ENCODE measurements at places on chromosomes 1 and 21. TPM values are rescaled to one million over a fixed set of nuclear protein-coding genes. Genes with fewer than 3 reads are reported as not detected.

The FNDC5 gene
- total RNA-seq = not detected

- no peaks in the 10 kb centered on the region for H3K36me3 ChIP-seq
- H3K27ac ChIP-seq = peak overlapping the region; percentile 68
- H3K4me3 ChIP-seq = no peak overlapping the region
- DNase-seq = peak; percentile 68
- peaks cover 43% of the 10 kb centered on the region for H3K4me1 ChIP-seq
- no peaks in the 10 kb centered on the region for H3K27me3 ChIP-seq
Measured at GRCh38 chr1:6347641-6348487, 45.7 kb downstream of the ACOT7 start.

GRCh38 chr1:192311281-192311680 lies 5.5 kb upstream of the RGS21 start:
- DNase-seq = no peak
- H3K4me1 ChIP-seq = no peaks in the 10 kb centered on the region
- no peak overlapping the region for H3K27ac ChIP-seq
- H3K36me3 ChIP-seq = no peaks in the 10 kb centered on the region
- no peaks in the 10 kb centered on the region for H3K27me3 ChIP-seq

DNA sequence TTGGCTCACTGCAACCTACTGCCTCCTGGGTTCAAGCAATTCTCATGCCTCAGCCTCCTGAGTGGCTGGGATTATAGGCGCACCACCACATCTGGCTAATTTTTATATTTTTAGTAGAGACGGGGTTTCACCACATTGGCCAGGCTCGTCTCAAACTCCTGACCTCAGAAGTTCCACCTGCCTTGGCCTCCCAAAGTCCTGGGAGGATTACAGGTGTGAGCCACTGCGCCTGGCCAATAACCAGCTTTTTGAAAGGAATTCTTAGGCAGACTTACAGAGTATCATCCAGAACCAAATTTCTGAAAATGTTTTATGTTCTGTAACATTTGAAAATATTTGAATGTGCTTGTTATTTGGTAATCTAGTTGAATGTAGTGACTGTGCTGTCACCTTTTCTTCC lies 14.6 kb downstream of the BTF3L4 start:
- DNase-seq = no peak
- H3K4me1 ChIP-seq = peaks cover 13% of the 10 kb centered on the region
- no peaks in the 10 kb centered on the region for H3K27me3 ChIP-seq
- H3K27ac ChIP-seq = peak overlapping the region; percentile 63

GRCh38 chr1:201298396-201299381 lies 15.4 kb downstream of the PKP1 start:
- no peak overlapping the region for H3K27ac ChIP-seq
- H3K4me1 ChIP-seq = peaks cover 11% of the 10 kb centered on the region
- DNase-seq = peak; percentile 52
- no peaks in the 10 kb centered on the region for H3K27me3 ChIP-seq

GRCh38 chr1:150621497-150622302 lies 7.7 kb downstream of the ENSA start:
- peak overlapping the region; percentile 74 for H3K27ac ChIP-seq
- H3K4me3 ChIP-seq = no peak overlapping the region
- H3K36me3 ChIP-seq = no peaks in the 10 kb centered on the region
- DNase-seq = peak; percentile 70

DNA sequence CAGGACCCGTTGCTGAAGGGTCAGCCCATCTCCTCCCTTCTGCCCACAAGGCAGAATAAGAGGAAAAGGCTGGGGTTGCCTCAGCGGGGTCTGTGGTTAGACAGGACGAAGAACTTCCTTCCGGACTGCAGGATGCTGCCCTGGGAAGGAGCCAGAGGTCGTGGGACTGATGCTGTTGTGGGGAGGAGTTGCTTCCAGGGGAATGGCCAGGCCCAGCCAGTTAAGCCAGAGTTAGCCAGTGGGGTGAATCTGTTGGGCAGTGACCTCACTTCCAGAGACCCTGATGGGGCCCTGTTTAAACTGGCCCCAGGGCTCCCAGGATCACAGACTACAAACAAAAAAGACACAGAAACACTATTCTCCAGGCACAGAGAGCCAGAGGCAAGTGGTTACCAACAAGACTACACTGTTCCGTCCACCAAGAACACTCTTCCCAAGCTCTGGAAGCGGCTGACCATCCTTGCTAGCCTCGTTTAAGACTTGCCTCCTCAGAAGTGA lies 13.0 kb downstream of the FAM229A start:
- H3K27ac ChIP-seq = no peak overlapping the region
- H3K4me1 ChIP-seq = peaks cover 17% of the 10 kb centered on the region
- no peak overlapping the region for H3K4me3 ChIP-seq

Measured in transverse colon (tissue), 4 donors.